HuH-7.5 (cell line): ENCODE measurements at places on chromosomes 6 and 20.

DNA sequence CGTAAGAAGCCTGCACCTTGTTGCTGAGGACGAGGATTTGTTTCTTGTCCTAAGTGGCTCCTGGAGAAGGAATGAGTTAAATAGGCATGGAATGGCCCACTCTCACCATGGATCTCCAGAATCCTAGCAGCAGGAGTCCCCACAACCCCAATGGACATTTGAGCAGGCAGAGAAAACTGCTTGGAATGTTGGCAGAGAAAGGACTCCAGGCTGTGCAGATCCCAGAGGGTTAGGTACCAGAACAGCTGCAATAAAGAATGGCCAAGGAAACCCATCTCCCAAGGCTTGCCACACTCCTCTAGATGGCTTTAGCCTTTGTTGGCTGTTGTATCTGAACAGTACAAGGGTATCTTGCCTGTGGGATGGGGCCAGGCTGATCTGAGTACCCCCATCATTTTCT lies 1415.7 kb upstream of the ADGRB3 start:
- DNase-seq: no peak

DNA sequence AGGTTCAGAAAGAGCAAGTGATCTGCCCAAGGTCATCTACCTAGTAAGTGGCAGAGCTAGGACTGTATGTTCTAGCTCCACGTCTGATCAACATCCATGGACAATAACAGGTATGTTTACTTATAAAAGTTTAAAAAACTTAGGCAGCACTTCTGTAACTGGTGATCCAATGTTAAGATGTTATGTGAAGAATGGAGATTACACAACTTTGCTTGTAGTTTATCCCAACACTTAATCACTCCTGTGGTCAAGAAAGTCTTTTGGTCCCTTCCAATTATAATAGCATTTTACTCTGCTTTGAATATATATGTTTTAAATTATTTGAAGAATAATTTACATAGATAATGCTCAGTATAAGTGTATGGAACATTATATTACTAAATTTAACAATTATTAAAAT lies 4.8 kb downstream of the FBXO30 start:
- DNase-seq: no peak

DNA sequence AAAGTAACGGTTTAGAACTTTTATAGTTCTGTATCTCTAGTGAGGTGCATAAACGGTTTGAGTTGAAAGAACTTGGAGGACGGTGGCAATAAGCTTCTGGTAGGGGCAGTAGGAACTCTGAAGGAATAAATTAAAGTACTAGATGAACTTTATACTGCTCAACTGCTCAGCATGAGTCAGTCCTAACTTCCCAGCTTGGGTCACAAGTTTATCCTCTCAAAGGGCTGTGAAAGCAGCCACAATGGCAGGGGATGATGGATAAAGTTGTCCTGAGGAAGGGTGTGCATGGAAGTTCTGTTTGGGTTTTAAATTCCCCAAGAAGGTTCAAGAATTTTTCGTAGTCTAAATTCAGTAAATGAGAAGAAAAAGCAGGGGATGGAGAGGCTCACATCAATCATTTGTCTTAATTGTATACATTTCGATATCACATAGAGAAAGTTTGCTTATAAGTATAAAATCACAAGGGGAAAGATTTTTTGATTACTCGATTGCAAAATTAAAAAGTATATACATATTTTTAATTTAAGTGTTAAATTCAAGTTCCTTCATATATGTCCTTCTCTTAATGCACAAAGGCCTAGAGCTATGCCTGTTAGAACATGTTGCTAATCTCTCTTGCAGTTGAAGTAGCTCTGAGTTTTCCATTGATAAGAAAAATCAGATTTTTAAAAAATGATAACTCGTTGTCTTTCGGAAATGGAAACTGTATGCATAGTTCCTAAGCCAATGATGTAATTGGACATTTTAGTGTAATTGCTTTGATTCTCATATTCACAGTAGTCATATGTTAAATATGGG lies 55.3 kb upstream of the JAG1 start:
- no peak for DNase-seq

- DNase-seq: no peak
Measured at GRCh38 chr6:165701005-165701404, 38.0 kb upstream of the PDE10A start.

DNA sequence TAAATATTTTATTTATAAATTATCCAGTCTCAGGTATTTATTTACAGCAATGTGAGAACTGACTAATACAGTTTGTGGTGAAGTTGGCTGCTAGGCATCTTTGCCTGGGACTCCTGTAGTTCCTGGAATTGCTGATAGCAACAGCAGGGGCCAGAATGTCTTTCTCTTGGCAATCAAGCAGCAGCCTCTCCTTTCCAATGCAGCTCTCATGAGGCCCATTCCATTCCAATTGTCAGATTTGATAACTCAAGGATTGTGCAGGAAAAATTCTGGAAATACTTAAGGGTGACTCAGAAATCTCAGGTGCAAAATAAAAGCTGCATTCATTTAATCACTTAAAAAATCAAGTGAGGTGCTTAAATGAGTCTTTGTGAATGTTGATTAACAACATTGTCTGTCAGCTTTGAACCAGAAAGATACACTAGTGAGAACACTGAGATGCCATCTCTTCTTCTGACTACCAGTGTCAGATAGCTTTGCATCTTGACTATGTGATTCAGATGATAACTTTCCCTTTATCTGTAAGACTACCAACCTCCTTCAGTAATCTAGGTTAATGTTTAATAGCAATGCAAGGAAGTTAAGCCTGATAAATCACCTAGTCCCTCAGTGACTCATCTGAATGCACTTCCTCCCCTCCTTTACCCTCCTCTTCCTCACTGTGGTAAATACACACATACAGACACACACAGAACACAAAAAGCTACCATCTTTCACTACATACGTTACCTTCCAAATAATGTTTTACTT lies 32.1 kb upstream of the COL21A1 start:
- no peak for DNase-seq

DNA sequence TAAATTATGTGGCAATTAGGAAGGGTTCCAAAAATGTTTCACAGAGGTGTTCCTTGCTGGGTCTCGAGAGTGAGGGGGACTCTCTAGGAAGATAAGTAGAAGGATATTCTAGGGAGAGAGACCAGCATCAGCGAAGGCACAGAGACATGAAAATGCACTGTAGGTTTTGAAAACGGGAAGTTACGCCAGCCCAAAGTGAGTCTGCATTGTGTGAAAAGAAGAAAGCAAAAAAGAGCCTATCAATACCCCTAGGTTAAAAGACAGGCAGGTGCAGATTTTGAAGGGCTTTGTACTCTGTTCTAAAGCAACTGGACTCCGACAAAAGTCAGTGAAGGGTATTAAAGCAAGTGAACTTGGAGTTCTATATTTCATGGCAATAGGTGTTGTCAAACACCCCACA lies 25.7 kb upstream of the MRAP2 start:
- no peak for DNase-seq

DNA sequence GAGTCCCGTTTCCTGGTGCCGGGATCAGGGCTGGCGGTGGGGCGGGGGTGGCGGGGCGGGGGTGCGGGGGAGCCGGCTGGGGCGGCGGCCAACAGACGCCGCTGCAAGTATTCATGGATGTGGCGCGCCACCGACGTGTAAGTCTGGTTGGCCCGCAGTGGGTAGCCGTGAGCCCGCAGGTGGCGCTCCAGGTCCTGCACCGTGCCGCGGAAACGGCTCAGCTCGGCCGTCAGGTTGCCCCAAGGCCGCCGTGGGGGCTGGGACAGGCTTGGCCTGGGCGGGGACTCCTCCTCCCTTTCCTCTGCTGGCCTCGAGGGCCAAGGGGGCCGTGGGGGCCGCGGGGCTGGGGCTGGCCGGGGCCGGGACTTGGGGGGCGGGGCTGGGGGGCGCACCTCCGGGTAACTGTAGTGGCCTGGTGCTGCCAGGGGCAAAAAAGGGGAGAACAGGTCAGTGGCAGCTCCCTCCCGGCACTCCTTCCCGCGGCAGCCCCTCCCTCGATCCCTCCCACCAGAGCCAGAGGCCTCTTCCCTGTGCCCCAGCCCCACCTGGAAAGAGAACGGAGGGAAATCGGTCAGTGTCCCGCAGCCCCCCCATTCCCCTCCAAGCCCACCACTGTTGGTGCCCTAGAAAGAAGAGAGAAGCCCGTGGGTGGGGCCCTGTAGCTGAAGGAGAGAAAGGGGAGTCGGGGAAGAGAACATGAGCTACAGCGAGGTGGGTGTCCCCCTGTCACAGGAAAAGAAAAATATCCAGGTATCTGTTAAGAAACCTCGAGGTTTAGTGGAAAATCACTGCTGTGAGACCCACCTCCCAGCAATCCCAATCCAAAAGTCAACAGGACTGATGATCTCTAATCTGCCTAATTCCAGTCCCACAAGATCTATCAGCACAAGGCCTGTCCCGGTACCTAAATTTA lies 21.3 kb downstream of the TNXB start:
- peak; percentile 78 for DNase-seq

DNA sequence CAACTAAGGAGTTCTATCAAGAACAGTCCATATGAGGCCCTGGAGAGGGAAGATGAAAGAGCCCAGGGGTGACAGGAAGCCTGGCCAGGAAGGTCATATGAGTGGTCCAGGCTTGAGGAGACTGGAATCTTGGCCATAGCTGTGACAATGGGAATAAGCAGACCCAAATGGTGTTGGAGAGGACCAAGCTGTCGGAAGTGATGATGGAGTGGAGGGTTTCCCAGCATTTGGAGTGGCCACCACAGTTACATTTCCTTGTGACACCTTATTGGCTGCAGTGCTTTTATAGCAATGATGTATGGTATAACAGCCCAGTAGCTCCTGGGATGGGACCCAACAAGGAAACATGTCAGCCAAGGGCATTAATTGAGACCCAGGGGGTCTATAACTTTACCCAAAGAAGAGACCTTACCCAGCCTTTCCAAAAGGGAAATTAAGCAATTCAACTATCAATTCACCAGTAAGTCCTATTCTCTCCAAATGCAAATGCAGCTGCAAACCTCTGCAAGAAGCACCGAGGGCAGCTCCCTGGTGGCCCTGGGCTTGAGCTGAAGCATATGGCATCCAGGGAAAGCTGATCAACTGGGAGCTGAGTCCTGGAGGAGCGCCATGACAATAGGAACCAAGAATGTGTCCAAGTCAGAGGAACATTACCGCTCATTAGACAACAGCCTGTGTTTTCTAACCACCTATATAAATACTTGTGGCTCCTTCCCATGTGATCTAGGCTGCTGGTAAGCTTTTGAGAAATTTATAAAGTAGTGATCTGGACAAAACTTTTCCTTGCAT lies 219.4 kb downstream of the SOD2 start:
- no peak for DNase-seq

GRCh38 chr6:2792330-2793110 lies 27.3 kb downstream of the WRNIP1 start:
- DNase-seq: no peak

- DNase-seq: no peak
Measured at GRCh38 chr6:105227295-105227767, 47.5 kb upstream of the POPDC3 start.

- DNase-seq: no peak
Measured at GRCh38 chr6:87791029-87791428, 89.0 kb upstream of the AKIRIN2 start.

- DNase-seq: no peak
Measured at GRCh38 chr20:4065391-4065844, 50.1 kb upstream of the RNF24 start.

DNA sequence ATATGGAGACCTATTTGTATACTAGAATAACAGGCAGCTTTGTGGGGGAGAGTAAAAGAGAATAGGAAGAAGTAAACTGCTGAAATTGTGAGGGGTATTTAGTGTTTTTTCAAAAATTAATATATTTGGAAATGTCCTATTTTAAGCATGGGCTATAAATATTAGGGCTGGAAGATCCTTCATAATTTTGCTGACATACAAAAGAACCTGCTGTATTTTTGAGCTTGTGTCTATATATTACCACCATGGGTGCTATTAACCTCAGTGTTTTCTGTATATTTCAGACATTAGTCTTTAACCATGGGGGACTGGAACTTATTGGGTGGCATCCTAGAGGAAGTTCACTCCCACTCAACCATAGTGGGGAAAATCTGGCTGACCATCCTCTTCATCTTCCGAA lies at the start of gene GJA10:
TSS of gene GJA10 (plus strand) at position 301 of the 400 bp plus-strand sequence. CDS start at position 301, 0 bp downstream.
- DNase-seq: no peak

- no peak for DNase-seq
Measured at GRCh38 chr20:39445095-39445494, 483.0 kb downstream of the DHX35 start.

GRCh38 chr6:125888989-125889656 lies 67.4 kb upstream of the HINT3 start:
- no peak for DNase-seq

DNA sequence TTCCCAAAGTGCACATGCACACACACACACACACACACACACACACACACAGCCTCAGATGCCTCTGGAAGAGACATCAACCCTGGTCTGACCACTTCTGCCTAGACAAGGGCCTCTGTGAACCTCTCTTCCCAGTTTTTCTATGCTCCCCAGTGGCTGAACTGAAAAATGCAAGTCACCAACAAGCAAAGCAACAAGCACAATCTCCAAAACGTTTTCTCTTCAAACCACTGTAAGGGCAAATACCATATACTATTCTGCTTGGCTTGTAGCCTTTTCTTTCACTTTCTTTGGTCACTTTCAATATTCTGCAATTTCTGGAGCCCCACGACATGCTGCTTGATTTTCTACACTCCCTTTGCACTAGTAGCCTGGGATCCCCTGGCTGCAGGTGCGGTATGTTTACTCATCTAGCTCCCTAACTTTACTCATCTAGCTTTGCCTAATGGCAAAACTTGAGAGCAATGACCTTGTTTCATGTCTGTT lies 121.4 kb upstream of the DST start:
- peak; percentile 24 for DNase-seq
